HuH-7 (cell line): ENCODE measurements at places on chromosomes 1 and 21.

DNA sequence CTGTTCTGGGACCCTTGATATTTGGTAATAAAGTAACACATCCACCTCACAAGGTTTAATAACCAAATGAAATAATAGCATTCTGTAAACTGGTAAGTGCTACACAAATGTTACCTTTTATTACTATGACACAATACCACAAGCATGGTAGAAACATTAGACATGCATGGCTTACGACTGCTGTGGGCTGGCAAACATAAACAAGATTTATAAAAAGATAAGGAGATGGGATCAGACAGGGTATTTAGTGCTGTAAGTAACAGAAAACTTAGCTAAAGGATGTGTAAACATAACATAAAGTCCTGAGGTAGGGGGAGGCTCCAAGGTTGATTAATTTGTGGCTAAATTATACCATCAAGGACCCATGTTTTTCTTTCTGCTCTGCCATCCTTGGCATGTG is 212.6 kb downstream of the BARHL2 start:
- no peak for DNase-seq

GRCh38 chr1:34479731-34480130 is 275.1 kb upstream of the GJB5 start:
- no peak for DNase-seq

DNA sequence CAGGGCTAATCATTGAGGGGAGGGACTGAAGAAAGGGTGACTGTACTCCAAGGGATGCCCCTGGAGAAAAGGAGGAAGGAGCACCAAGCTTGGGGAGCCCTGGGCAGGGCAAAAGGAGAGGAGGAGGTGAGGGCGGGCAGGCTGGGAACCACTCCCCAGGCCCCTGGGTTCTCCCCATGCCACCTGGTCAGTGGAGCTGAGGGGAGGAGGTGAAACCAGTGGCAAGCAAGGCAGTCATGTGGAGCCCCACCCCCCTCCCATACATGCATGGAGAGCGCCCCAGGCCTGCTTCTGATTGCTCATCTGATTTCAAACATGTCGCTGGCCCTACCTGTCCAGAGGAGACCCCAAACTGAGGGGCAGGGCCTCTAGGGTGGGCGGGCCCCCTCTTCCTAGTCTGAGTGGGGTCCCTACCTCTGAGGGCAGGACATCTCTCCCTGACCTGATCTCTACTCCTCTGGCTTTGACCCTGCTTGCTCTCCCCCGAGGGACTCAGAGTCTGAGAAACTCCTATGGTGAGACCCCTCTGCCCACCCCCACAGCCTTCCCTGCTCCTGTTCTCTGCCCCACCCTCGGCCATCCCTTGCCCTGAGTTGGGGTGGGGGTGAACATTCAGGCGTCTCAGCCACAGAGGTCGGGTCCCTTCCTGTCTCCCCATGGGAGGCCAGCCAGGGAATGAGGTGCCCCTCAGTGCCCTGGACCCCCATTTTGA is 18.6 kb downstream of the INSRR start:
- no peak for DNase-seq

- DNase-seq: no peak
Measured at GRCh38 chr1:234659538-234659937, 49.6 kb upstream of the IRF2BP2 start.

GRCh38 chr1:66505671-66506392 is 28.1 kb upstream of the SGIP1 start:
- DNase-seq: no peak

- no peak for DNase-seq
Measured at GRCh38 chr1:31570906-31571305, 5.4 kb upstream of the TINAGL1 start.

GRCh38 chr21:42193721-42194120 is 25.2 kb upstream of the ABCG1 start:
- DNase-seq: no peak

- DNase-seq: no peak
Measured at GRCh38 chr21:45572783-45573451, 30.7 kb upstream of the SLC19A1 start.

DNA sequence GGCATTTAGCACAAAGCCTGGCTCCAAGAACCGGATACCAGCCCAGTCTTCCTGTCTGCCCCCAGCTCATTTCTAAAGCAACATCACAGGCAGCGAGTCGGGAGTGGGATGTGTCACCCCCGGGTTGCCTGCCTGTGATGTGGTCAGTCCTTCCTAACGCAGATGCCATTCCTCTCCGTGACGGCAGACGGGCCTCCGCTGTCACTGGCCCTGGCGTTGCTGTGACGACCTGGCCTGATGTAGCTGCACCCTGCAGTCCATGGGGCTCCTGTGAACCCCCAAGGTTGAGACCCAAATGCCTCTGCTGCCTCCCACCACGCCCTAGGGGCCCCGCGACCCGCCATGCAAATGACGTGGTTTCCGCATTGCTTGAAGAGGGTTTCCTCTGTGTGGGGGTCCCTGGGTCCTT is 12.3 kb downstream of the TNFRSF1B start:
- DNase-seq: no peak

DNA sequence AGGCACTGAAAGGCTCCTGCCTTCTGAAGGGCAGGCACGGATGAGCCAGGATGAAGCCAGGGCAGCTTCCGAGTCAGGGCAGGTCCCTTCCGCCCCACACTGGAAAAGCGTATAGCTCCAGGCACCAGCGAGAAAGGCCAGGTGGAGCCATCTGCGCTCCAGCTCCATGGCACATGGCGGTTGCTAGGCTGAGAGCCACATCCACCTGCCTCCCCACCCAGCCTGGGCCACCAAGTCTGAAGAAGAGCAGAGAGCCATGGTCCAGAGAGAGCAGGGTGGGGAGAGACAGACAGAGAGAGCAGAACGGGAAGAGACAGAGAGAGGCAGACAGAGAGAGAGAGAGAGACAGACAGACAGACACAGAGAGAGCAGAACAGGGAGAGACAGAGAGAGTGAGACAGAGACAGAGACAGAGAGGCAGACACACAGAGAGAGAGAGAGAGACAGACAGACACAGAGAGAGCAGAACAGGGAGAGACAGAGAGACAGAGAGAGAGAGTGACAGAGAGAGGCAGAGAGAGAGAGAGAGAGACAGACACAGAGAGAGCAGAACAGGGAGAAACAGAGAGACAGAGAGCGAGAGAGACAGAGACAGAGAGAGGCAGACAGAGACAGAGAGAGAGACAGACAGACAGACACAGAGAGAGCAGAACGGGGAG is 5.2 kb downstream of the FNDC10 start:
- no peak for DNase-seq

DNA sequence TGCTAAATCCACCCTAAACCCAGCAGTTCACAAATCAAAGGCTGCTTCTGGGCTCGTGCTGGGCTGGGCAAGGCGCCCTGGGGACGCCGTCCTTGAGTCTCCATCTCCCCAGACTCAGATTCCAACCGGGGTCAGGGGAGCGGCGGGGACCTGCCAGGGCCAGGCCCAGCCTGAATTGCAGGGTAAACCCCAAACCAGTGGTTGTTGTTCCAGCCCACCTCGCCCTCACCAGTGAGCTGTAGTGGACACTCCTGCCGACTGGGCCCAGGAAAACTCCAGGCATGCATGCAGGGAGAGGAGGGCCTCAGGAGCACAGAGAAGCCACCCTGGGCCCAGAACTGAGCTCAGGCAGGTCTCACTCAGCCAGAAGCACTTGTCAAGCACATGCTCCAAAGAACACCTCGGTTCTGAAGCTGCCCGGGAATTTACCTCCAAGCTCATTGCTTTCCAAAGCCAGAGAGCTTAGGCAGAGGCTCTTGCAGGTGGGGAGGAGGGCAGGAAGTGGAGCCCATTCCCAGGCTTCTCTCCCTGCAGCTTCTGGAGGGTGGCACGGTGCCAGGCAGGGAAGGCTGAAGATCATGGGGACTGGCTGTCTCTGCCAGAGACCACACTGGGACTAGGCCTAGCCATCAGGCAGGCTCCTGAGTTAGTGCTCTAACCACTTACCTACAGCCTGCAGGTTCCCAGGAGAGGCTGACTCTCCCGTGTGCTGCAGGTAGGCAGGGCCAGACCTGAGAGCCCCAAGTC is 437.0 kb downstream of the MATN1 start:
- no peak for DNase-seq

- DNase-seq: no peak
Measured at GRCh38 chr1:110237386-110238152, 27.5 kb downstream of the KCNC4 start.

- DNase-seq: no peak
Measured at GRCh38 chr1:69321311-69321710, 246.4 kb upstream of the LRRC7 start.

DNA sequence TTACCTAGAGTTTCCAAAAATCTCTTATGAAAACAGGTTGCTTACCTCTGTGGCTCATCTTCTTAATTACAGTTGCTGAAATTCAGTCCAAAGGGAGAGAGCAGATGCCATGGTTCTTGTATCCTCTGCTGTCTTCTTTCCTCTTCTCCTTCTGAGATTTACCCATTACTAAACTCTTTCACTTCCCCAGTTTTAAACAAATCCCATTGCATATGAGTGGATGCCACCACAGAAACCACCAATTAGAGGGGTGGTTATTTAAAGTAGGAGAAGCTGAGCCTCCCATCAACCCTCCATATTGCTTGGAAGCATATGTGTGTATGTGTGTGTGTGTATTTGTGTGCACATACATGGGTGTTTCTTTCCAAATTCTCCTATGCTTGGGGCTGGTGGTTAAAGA is 128.5 kb upstream of the KCNK1 start:
- no peak for DNase-seq

DNA sequence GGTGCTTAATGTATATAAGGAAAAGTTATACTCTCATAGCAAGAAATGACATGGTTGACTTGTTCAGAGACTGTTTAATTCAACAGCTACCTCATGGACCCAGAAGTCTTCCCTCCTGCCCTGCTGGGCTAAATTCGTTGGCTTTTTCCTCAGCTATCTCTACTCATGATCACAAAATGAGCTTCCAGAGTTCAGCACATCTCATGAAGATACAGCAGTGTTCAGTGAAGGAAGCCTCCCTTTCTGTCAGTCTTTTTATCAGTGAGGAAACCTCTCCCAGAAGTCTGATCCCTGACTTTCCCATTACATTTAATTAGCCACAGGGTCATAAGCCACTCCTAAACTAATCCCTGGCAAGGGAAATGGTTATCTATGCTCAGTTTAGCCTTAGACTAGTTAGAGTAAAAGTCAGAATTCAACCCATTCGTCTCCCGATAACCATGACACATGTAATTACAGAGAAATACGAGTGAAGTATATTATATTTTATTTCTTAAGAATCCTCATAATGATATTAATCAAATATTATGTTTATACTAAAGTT is 97.5 kb downstream of the DENND1B start:
- DNase-seq: no peak

- no peak for DNase-seq
Measured at GRCh38 chr1:226568975-226569741, 20.6 kb downstream of the STUM start.

DNA sequence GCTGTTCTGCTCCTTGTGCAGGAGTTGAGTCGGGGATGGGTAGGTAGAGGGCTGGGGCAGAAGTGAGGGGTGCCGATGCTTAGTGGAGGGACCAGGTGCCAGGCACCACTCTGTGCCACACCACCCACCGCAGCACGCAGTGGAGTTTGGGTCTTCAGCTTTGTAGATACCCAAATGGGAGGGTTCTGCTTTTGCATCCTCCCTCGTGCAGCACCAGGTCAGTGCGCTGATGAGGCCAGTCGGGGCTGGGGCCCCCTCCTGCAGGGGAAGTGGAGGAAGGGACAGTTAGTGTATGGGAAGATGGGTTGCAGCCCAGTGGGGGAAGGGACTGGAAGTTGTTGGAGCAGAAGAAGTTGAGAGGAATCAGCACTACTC is 244.0 kb downstream of the RHOU start:
- DNase-seq: no peak

DNA sequence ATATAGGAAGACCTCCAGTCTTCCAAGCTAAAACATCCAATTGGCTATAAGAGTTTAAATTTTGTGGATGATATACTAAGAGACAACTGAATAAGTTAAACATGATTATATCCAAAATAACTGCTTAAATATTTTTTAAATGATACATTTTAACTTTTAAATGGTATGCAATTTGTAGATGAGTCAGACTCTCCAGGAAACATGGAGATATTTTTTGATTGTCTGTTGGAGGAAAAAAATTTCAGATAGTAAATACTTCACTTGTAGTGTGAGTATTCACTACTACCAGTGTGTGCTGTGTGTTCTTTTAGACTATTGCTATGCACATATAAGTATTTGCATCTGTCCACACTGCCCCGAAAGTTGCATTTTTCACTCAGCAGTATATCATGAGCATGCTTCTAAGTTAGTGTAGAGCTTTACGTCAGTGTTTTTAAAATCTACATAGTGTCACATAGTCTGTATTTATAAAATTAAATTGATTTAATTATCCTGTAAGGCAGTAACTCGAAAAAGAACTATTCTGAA is 91.1 kb downstream of the USP25 start:
- DNase-seq: no peak

- no peak for DNase-seq
Measured at GRCh38 chr1:238745069-238745468, 641.3 kb upstream of the CHRM3 start.

DNA sequence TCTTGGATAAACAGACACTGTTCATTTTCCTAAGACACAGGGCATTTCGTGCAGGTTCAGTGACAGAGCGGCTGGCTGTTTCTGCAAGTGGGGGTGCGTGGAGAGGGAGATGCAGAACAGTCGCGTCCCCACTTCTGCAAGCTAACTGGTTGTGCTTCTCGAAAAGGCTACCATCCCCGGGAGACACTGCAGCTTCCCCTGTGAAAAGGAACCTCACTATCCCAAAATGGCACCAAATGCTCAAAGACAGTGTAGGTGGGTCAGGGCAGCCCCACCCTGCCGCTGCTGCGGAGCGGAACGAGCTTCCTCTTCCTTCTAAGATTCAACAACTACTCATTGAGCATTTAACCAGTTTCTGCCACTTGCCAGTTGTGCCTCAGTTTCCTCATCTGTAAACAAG is 19.2 kb upstream of the BACE2 start:
- DNase-seq: no peak

GRCh38 chr1:17861685-17862084 is 106.6 kb downstream of the ACTL8 start:
- no peak for DNase-seq

DNA sequence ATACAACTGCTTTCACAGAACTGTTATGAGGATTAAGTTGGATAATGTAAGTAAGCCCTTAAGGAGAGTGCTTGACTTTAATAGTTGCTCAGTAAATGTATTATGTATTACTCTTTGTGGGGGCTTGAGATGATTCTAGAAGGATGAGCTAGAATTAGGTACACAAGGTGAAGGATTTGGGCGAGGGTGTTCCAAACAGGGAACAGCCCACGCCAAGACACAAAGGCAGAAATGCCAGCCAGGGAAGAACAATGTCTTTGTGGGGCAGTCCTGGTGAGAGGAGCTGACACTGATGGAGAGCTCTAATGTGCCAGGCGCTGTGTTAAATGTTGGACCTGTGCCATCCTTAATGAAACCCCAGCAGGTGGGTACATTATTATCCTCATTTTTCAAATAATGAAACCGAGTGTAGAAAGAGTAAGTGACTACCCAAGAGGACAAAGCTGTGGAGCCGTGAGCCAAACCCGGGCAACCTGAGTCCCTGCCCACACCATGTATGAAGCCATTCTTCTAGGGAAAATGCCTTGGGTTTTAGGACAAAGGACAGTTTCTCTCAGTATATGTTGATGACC is 362.4 kb downstream of the HHAT start:
- DNase-seq: no peak

GRCh38 chr1:185532856-185533255 is 201.3 kb upstream of the HMCN1 start:
- DNase-seq: no peak

GRCh38 chr1:164644774-164645644 is 86.0 kb downstream of the PBX1 start:
- no peak for DNase-seq
